Mesangial cell (primary cell): ENCODE measurements at places on chromosomes 6 and 20. TPM values are rescaled to one million over a fixed set of nuclear protein-coding genes. Genes with fewer than 3 reads are reported as not detected.

PGBD1 gene
- 2.5 and 4.9 TPM in 2 replicates for total RNA-seq

RBPJL gene
- not detected in 2 replicates for total RNA-seq

NKAIN4 gene
- total RNA-seq: 20.0 and 213 TPM in 2 replicates

FKBP1C gene
- 0.13 and 0.33 TPM in 2 replicates for total RNA-seq

TCP11 gene
- total RNA-seq: 0.16 and 0.63 TPM in 2 replicates

COL11A2 gene
- total RNA-seq: 0.33 and 0.63 TPM in 2 replicates

ACOT13 gene
- 3.3 and 6.6 TPM in 2 replicates for total RNA-seq

DEK gene
- 25.4 and 77.6 TPM in 2 replicates for total RNA-seq

TSPO2 gene
- total RNA-seq: 0.51 TPM in 1 of 2 replicates, not detected in the other
